ENCODE measurements at places on chromosomes 7 and 10.

- peak; percentile 99 for DNase-seq
- no peaks in the 10 kb centered on the region for H3K36me3 ChIP-seq
Measured at GRCh38 chr10:35126530-35127288, at the start of gene CREM. TSS of gene CREM (plus strand) at chr10:35126846. CDS start at chr10:35137836, 10,990 bp downstream.

- H3K4me1 ChIP-seq = no peaks in the 10 kb centered on the region
- no peak for DNase-seq
- no peaks in the 10 kb centered on the region for H3K36me3 ChIP-seq
- no peak overlapping the region for H3K4me3 ChIP-seq
- H3K27ac ChIP-seq = no peak overlapping the region
- H3K27me3 ChIP-seq = no peaks in the 10 kb centered on the region
Measured at GRCh38 chr10:90328896-90329295, 528.9 kb downstream of the HTR7 start.

DNA sequence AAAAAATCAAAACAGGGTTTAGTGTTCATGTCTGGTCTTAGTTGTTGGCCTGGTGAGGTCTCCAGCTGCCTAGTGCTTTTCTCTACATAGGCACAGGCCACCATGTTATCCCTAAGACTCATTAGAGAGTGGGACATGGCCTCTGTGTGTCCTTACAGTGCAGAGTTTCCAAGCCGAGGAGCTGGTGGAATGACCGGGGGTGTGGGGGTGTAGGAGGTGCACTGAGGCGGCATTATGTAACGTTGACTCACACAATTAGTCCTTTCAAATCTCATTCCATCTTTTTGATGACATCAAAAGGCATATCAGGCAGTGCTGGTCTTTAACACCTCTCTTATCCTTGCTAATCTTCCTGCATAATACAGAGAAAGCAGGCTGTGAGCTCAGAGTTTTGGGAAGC is 71.3 kb downstream of the MTPN start:
- no peak overlapping the region for H3K27ac ChIP-seq
- DNase-seq = no peak
- H3K27me3 ChIP-seq = no peaks in the 10 kb centered on the region
- H3K4me1 ChIP-seq = no peaks in the 10 kb centered on the region
- no peaks in the 10 kb centered on the region for H3K36me3 ChIP-seq
- H3K4me3 ChIP-seq = no peak overlapping the region

DNA sequence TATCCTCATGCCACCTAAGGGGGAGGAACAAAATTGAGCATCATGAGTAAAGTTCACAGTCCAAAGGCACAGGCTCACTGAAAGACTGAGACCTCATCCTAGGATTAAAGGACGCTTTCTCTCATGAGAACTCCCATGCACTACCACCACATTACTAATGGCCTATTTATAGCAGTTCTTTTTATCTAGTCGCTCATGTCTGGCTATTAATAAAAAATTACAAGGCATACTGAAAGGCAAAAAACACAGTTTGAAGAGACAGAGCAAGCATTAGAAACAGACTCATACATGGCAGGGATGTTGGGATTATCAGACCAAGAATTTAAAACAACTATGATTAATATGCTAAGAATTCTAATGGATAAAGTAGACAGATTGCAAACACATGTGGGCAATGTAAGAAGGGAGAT is 46.0 kb upstream of the CDK13 start:
- H3K4me3 ChIP-seq = no peak overlapping the region
- H3K27me3 ChIP-seq = no peaks in the 10 kb centered on the region
- no peaks in the 10 kb centered on the region for H3K4me1 ChIP-seq

DNA sequence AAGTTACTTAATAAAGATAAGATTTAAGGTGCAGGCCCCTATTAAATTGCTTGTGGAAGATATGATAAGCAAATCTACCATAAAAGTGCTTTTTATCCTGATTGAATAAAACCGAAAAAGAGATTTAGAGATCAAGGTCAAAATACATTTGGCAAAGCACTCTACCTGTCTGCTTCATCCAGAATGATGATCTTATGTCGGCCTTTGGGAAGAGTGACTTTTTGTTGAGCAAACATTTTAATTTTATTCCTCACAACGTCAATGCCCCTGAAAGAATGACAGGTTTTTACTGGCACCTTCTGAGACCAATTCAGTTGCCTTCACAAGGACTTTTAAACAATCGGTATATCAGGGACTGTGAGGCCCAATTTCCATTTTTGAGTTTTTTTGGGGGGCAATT is 7.7 kb downstream of the RFC2 start:
- H3K27me3 ChIP-seq = no peaks in the 10 kb centered on the region
- peaks cover 60% of the 10 kb centered on the region for H3K36me3 ChIP-seq
- no peak for DNase-seq
- no peak overlapping the region for H3K4me3 ChIP-seq
- no peaks in the 10 kb centered on the region for H3K4me1 ChIP-seq
- H3K27ac ChIP-seq = no peak overlapping the region

DNA sequence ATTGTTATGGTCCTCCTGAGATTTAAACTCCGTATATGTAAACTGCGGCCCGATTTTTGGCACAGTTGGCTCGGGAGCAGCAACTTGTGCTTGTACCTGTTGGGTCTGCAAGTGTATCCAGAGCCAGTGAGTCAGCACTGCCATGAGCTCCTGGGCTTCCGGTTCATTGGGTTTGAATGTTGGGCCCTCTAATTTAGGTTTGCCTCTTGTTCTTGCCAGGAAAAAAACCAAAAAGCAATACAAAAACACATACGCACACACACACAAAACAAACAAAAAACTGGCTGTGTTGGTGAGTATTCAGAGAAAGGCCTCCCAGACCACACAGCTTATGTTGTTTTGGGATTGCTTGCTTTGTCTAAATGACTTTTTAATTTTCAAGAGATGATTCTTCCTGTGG is 26.3 kb downstream of the SND1 start:
- no peaks in the 10 kb centered on the region for H3K27me3 ChIP-seq
- no peaks in the 10 kb centered on the region for H3K4me1 ChIP-seq
- H3K36me3 ChIP-seq = peaks cover 10% of the 10 kb centered on the region
- H3K4me3 ChIP-seq = no peak overlapping the region
- no peak for DNase-seq

DNA sequence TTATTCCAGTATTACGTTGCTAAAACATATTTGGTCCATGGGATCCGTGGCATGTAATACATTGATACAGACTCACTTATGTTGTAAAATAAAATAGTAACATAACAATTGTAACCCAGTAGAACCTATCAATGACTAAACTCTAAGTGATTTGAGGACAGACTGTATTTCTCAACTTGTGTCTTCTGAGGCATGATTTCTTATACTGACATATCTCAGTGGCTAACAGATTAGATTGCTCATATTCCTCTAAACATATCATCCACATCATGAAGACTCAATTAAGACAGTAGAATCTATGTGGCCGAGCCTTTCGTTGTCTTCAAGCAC is 72.3 kb downstream of the CREB5 start:
- no peaks in the 10 kb centered on the region for H3K36me3 ChIP-seq
- no peak overlapping the region for H3K27ac ChIP-seq
- no peak for DNase-seq

DNA sequence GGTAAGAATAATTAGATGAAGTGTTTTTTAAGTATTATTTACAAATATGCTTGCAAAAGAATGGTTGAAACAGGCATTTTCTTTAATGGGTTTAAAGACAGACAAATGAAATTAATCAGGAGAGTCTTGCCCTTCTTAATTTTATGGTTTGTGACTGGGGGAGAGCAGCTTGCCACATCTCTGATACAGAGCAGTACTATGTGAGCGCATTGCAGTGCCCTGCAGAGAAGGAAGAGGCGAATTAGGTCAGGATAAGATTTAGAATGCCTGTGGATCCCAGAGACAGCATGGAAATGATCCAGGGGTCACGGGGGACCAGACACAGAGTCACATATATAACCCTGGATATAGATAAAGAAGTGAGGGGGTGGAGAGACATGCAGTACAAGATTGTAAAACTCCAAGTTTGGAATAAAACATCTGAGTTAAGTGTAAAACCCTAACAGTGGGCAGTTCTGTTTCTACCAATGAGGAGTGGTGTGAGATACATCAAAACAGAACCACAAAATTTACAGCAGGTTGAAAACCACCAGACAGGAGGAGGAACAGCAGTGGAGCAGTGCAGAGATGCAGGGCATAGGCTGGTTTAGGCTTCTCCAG is 125.5 kb downstream of the FAM204A start:
- H3K36me3 ChIP-seq = no peaks in the 10 kb centered on the region
- H3K27ac ChIP-seq = no peak overlapping the region
- no peak overlapping the region for H3K4me3 ChIP-seq
- no peaks in the 10 kb centered on the region for H3K27me3 ChIP-seq
- H3K4me1 ChIP-seq = no peaks in the 10 kb centered on the region

GRCh38 chr10:70459061-70459773 is 17.7 kb upstream of the NODAL start:
- H3K27me3 ChIP-seq = peaks cover 22% of the 10 kb centered on the region
- DNase-seq = no peak
- H3K27ac ChIP-seq = no peak overlapping the region

GRCh38 chr7:74489997-74490945 is 36.6 kb downstream of the GTF2IRD1 start:
- no peak for DNase-seq
- H3K27me3 ChIP-seq = no peaks in the 10 kb centered on the region
- no peak overlapping the region for H3K27ac ChIP-seq
- H3K4me1 ChIP-seq = no peaks in the 10 kb centered on the region
- H3K36me3 ChIP-seq = no peaks in the 10 kb centered on the region

- H3K4me3 ChIP-seq = no peak overlapping the region
- DNase-seq = no peak
- no peaks in the 10 kb centered on the region for H3K27me3 ChIP-seq
- H3K4me1 ChIP-seq = no peaks in the 10 kb centered on the region
- no peaks in the 10 kb centered on the region for H3K36me3 ChIP-seq
- H3K27ac ChIP-seq = no peak overlapping the region
Measured at GRCh38 chr7:56287429-56288138, 171.4 kb upstream of the NUPR2 start.

- H3K27ac ChIP-seq = no peak overlapping the region
- H3K4me3 ChIP-seq = no peak overlapping the region
- no peaks in the 10 kb centered on the region for H3K4me1 ChIP-seq
- H3K36me3 ChIP-seq = no peaks in the 10 kb centered on the region
- no peaks in the 10 kb centered on the region for H3K27me3 ChIP-seq
Measured at GRCh38 chr7:98571986-98572385, 45.1 kb upstream of the NPTX2 start.

DNA sequence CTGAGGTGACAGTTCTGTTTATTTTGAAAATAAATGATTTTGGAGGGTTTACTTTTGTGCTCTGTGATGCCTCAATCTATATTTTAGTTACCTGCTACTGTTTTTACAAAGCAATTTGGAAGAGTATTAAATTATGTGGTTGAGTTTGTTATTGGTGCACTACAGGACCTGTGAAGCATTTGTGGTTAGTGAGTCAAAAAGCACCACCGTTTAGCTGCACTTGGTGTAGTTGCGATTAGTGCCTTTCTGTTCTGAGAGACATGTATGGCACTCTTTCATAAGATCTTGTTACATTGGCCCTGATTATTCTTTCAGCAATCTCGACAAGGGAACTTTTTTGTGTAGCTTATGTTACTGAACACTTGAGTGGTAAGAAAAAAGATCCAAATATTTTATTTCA is 132.2 kb downstream of the BBS9 start:
- H3K27me3 ChIP-seq = no peaks in the 10 kb centered on the region
- H3K4me1 ChIP-seq = no peaks in the 10 kb centered on the region
- no peak overlapping the region for H3K4me3 ChIP-seq

DNA sequence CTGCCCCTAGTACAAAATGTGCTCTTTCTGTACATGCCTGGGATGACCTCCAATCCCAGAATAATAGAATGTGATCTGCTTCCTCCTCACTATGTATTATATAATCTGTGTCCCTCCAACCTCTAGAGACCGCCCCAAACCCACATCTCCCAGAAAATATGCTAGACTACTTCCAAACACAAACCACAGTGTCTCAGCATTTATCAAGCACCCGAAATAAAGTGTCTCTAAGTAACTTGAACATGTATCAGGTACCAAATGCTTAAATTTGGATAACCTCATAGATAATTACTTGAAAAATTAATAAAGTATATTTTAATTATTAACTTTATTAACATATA is 16.1 kb downstream of the LYZL1 start:
- no peak for DNase-seq
- no peaks in the 10 kb centered on the region for H3K36me3 ChIP-seq

DNA sequence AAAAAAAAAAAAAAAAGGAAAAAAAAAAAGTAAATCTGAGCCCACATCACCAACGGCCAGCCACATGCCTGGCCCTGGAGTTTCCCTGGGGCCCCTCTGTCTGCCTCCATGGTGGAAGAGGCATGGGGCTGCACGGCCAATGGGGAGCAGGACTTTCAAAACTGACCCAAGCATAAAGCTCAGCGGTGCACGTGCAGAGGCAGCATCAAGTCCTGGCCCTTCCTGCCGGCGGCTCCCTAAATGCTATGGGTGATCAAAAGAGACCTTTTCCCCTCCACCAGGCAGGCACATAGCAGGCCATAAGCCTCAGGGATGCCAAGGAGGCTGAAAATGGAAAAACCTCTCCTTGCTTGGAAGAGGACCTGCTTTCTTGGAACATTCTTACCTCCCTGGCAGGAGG is 94.3 kb downstream of the OAT start:
- no peaks in the 10 kb centered on the region for H3K4me1 ChIP-seq
- no peak for DNase-seq
- no peaks in the 10 kb centered on the region for H3K36me3 ChIP-seq
- H3K27me3 ChIP-seq = no peaks in the 10 kb centered on the region
- no peak overlapping the region for H3K4me3 ChIP-seq

GRCh38 chr10:78408671-78409472 is 375.2 kb downstream of the RPS24 start:
- no peak overlapping the region for H3K4me3 ChIP-seq
- H3K27me3 ChIP-seq = no peaks in the 10 kb centered on the region
- no peaks in the 10 kb centered on the region for H3K36me3 ChIP-seq
- no peak for DNase-seq
- no peak overlapping the region for H3K27ac ChIP-seq

- no peaks in the 10 kb centered on the region for H3K27me3 ChIP-seq
- H3K4me3 ChIP-seq = no peak overlapping the region
- DNase-seq = no peak
- H3K27ac ChIP-seq = no peak overlapping the region
- no peaks in the 10 kb centered on the region for H3K36me3 ChIP-seq
- no peaks in the 10 kb centered on the region for H3K4me1 ChIP-seq
Measured at GRCh38 chr7:51430480-51431086, 114.0 kb upstream of the COBL start.

Data from effector memory CD4-positive, alpha-beta T cell (primary cell).